Aorta (tissue), 5 donors: ENCODE measurements at places on chromosomes 12 and 14. TPM values are rescaled to one million over a fixed set of nuclear protein-coding genes. Genes with fewer than 3 reads are reported as not detected.

ACOT6 gene
- not detected for total RNA-seq

MGP gene
- 12,824 TPM for total RNA-seq

TBX5 gene
- total RNA-seq, result 0.42 TPM

ACSM4 gene
- not detected for total RNA-seq

HOXC10 gene
- 32.0 TPM for total RNA-seq

GRIP1 gene
- 3.4 TPM for total RNA-seq

DNA sequence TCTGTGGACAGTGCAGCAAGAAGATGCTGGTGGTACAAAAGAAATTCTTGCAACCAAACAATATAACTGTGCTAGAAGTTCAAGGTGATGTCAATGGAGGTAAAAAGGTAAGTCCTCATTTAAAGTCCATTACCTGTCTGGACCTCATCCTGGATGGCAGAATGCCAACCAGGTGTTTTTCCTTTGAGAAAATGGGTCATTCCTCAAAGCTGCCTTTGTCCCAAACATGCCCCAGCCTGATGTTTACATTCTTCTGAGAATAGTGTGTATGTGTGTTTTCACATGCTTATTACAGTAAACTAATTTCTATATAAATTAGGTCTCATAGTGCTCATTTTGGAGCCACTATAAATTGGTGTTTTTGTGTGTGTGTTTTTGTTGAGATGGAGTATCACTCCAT, 24.9 kb downstream of the ACTR6 start:
- DNase-seq, result no peak

DNA sequence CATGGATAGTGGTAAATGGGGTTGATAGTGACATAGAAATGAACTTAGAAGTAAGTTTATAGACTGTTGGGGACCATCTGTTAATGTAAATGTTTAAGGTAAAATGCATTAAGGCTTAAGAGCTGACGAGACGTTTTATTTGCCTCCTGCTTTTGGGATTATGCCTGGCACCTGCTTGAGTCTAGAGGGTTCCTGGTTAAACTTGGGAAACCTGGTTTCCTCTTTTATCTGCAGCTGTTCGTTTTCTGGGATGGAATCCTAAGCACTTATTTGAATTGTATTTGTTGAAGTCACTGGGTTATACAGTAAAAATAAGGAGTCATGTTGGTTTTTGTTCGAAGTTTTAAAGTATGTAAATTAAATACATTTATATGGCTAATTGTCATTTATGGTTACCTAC, 914.7 kb downstream of the NRXN3 start:
- DNase-seq, result no peak

DNA sequence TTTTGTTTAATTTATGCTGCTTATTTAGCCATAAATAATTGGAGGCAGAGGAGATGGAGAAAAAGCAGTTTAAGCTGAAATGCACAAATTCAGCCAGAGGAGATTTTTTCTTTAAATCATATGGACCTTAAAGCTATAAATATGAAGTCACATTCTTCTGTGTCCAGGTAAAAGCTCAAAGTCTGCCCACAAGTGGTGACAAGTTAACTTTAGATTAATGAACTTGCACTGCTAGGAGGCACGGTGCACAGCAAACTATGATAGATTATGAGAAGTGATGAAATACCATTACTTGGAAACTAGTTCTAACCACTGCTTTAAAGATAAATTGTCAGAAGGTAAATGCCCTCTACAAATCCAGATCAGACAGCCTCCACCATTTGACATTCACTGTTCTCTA, 69.0 kb downstream of the IFT81 start:
- DNase-seq, result no peak

GRCh38 chr12:71636704-71637115, 26.9 kb downstream of the ZFC3H1 start:
- no peak for DNase-seq

- no peak for DNase-seq
Measured at GRCh38 chr12:109169686-109170085, 53.3 kb downstream of the ACACB start.

GRCh38 chr14:75088566-75089373, 19.3 kb downstream of the ZC2HC1C start:
- DNase-seq, result no peak

- no peak for DNase-seq
Measured at GRCh38 chr14:98219638-98220037, 1052.4 kb downstream of the BCL11B start.

DNA sequence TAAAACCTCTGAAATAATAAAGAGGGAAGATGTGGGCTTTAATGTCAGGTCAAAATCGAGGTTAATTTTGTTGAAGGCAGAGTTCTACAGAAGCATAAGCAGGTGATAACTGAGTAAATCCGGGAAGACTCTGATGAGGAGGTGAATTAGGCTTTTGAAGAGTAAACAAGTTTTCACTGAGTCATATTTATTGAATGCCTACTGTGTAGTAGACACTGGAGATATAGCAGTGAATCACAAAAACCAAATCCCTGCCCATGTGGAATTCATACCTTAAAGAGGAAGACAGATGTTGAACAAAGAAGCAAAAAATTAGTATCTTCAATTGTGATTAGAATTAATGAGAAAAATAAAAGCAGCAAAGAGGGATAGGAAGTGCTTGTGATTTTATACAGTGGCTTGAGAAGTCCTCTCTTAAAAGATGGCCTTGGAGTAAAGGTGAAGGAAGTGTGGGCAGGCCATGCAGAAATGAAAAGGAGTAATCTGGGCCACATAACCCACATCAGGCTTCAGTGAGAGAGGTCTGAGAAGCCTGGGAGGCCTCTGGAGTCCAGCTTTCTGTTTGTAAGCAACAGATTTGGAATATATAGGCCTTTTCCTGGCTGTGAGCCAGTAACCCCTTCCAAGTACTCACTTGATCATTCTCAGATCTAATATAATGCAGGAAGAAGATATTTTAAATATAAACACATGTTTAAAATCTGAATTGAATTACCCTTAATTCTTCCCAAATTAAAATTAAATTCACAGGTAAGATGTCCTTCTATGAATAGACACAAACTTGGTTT, 46.7 kb downstream of the BHLHE41 start:
- DNase-seq, result no peak

GRCh38 chr14:102279282-102279681, 25.7 kb downstream of the MOK start:
- no peak for DNase-seq

DNA sequence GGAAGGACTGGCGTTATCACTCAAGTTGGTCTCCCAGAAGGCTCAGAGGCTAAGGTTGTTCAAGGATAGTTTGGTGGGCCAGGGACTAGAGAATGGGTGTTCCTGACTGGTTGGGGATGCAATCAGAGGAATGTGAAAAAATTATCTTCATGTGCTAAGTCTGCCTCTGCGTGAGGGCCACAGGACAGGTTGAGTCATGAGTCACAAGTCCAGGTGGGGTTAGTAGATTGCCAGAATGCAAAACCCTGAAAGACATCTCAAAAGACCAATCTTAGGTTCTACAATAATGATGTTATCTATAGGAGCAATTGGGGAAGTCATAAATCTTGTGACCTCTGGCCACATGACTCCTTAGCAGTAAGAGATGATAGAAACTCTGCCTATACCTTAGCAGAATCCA, 220.1 kb upstream of the EEA1 start:
- no peak for DNase-seq
